Foreskin keratinocyte (primary cell): ENCODE measurements at places on chromosomes 3 and 15.

DNA sequence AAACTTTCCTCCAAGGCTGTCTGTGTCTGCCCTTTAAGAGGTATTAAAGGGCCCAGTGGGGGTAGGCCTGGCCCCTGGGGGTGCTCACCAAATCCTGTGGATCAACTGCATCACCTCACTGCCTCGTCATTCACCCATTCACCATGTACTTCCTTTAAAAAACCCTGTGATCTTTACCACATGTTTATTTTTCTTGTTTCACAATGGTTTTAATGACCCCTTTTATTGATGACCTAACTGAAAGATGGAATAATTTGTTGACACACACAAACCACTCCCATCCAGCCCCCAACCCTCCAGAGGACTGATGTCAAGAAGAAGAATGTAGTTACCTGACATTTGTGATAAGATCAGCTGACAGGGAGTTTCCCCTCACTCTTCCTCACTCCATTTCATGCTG is 40.8 kb downstream of the KCNAB1 start:
- no peak for DNase-seq

- no peak for DNase-seq
Observed at GRCh38 chr3:61908382-61908781, 347.0 kb downstream of the PTPRG start.

GRCh38 chr3:194540274-194540905 is 53.6 kb upstream of the ATP13A3 start:
- DNase-seq: no peak

DNA sequence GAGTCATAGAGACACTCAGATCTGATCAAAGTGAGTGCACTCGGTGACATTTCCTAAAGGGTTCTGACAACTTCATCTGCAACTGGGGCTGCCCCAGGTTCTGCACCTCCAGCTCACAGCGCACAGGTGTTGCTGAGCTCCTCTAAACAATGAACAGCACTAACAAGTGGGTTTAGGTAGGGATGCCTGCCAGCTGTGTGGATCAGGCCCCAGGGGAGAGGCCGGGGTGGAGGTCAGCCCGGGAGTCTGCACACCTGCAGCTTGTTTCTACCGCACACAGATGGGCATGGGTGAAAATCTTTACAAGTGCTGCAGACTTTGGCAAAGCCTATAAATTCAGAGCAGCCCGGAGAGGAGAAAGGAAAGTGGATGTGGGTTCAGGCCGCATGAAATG is 355 bp downstream of the FBXW12 start:
- DNase-seq: no peak

- DNase-seq: no peak
Observed at GRCh38 chr3:50862221-50862620, 187.5 kb downstream of the DOCK3 start.

DNA sequence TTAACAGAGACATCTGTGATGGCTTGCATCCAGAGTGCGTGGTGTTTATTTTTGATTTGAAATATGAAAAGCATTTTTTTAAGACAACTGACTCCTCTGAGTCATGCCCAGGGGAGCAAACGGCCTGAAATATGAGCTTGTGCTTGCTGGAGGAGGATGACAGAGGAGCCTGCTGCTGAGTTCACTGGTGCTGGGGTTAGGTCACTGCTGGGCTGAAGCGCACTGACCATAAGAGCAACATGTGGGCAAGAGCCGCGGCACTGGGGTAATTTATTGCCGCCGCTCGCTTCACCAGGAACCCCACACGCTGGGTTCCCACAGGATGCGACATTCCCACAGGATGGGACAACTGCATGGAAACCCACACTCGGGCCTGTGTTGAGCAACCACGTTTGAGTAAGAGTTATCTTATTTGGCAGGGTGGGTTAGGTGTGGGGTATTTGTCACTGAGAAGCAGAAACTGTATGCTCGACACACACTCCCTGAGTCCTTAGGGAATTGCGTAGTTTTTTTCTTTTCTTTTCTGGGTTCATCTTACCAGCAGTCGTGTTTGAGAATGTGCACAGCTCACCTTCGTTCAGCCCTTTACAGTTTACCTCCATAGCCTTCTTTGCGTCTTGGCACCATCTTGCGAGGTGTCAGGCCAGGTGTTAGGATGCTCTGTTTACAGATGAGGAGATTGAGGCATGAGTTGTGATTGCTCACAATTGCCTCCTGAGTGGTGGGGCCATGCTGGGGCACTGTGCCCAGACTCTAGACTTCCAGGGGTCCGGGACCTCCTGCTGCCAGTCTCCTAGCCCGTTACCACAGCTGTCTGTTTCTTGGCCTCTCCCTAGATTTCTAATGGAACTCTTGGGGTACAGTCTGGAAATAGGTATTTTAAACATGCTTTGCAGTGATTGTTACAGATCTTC is 60.4 kb downstream of the SMAD3 start:
- peak; percentile 89 for DNase-seq

DNA sequence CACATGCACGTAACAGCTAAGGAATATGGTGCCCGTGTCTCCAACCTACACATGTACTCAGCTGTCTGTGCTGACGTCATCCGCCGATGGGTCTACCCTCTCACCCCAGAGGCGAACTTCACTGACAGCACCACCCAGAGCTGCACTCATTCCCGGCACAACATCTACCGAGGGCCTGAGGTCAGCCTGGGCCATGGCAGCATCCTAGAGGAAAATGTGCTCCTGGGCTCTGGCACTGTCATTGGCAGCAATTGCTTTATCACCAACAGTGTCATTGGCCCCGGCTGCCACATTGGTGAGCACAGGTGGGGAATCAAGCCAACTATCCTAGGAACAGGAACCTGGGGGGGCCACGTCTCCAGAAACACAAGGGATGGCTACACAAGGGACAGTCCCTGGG is 5.3 kb downstream of the EIF2B5 start:
- DNase-seq: no peak

DNA sequence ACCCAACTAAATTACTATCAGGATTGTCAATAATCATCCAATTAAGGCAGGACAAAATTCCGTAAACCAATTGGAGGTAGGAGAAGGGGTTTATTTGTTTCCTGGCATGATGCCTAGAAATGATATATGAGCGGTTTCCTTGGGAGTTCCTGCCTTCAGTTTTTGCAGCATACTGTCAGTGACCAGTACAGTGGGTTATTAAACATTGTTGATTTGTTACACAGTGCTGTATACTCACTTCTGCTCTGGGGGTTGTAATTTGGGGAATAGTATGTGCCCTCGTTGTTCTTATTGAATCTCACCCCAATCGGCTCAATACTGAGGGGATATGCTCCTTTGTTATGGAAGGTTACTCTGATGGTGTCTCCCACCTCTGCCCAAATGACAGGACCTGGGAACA is 22.2 kb downstream of the CP start:
- DNase-seq: no peak

DNA sequence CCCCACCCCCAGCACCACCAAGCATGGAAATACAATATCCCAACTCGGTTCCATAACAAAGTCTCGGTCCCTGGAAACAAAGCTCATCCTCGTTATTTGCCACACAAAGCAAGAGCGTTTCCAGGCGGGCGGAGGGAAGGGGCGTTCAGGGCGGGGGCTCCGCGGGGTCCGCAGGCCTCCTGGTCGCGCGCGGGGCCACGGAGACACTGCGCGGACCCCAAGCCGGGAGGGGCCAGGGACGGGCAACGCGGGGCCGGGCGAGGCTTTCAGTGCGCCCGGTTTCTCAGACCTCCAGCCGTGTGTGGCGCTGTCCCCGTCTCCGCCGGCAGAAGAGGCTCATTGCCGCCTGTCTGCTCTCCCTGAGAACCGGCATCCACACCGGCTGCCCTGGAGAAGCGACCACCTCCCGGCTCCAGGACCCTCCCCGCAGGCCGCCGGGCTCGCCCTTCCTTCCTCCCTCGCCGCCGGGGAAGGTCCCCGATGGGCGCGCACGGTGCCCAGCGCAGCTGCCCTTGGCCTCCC is 329.0 kb downstream of the OCA2 start:
- no peak for DNase-seq

DNA sequence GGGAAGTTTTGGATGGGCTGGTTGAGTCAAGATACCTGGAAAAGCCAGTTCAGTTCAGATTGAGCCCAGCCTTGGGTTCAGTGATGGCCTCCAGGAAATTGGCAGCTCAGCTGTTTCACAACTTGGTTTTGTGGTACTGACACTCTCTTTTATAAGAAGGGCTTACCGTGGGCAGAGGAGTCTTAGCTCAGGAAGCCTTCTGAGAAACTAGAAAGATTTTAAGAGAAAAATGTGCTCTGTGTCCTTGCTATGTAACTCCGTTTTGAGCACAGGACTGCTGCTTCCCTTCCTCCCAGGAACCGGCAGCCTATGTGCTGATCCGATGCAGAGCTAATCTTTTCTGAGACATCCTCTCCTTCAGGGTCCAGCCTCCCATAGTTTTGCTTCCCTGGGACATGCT is 46.6 kb upstream of the RASGRP1 start:
- no peak for DNase-seq

GRCh38 chr3:147655236-147655635 is 246.1 kb downstream of the ZIC1 start:
- no peak for DNase-seq

GRCh38 chr15:87573039-87573438 is 683.5 kb downstream of the NTRK3 start:
- no peak for DNase-seq

- DNase-seq: no peak
Observed at GRCh38 chr3:188455748-188456147, 301.8 kb downstream of the LPP start.

- peak; percentile 21 for DNase-seq
Observed at GRCh38 chr15:70376031-70376928, 278.6 kb upstream of the TLE3 start.

DNA sequence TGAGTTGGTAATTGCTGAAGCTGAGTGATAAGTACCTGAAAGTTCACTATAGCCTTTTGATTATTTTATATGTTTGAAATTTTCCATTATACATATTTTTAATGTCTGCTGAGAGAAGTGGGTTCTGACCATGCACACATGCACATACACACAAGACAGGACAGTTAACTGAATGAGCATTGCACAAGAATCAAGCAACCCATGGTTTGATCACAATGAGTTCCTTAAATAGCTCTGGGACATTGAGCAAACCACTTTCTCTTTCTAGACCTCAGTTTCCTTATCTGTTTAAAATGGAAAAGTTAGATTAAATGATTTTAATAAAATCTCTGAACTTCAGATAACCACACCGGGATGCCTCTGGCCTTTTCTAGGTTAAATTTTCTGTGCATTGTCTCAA is 26.7 kb downstream of the SNTN start:
- no peak for DNase-seq

DNA sequence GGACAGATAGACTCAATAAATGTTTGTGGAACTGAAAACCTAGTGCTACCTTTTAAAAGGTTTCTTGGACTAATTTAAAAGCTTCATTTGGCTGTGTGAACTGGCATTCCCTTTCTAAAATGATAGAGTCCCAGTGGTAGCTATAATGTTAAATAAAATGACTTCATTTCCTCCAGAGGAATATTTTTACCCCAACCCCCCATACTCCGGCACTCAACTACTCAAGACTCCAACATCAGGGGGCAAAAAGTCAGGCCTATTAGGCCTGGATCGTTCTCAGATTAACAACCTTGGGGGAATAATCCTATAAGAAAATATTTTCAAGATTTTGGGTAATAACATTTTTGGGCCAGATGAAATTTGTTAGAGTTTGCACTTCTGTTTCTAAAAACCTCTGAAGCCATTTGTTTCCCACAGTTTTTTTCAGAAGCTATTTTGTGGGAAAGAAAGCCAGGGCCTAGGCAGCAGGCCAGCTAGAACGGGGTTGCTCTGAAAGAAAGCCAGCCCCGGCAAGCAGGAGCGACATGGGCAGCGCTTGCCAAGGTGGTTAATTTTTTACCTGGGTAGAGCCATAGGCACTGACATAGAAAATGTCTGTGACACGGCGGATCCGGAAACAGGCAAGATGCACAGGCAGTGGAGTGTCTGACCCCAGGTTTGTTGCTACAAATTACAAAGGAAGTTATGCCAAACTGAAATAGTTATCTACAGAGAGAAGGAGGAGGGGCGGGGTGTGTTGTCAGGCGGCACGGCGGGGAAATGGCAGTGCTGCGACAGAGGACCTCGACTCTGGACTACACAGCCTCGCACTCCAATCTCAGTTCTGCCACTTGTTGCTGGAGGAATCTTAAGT is 84.6 kb downstream of the MAGI1 start:
- DNase-seq: no peak

DNA sequence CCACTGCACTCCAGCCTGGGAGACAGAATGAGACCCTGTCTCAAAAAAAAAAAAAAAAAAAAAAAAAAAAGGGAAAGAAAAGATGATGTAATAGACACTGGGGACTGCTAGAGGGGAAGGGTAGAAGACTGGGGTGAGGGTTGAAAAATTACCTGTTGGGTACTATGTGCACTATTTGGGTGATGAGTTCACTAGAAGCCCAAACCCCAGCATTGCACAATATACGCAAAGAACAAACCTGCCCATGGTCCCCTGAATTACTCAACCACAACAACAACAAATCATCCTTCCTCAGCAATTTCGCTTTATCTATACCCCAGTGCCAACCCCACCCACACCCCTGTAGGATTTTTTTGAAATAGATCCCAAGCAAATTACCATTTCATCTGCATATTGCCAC is 13.5 kb downstream of the NIPA1 start:
- DNase-seq: no peak

GRCh38 chr3:48194446-48195071 is 6.3 kb upstream of the CDC25A start:
- peak; percentile 56 for DNase-seq
